Fibroblast of mammary gland (primary cell): ENCODE measurements at places on chromosomes 12 and 14.

DNA sequence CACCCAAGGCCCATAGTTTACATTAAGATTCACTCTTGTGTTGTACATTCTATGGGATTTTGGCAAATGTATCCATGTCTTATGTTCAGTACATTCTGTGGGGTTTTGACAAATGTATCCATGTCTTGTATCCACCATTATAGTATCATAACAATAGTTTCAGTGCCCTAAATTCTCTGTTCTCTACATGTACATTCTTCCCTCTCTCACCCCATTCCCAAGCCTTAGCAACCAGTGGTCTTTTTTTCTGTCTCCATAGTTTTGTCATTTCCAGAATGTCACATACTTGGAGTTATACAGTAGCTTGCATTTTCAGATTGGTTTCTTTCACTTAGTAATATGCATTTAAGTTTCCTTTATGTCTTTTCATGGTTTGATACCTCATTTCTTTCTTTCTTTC lies 6.7 kb downstream of the TOGARAM1 start:
- no peak for DNase-seq

DNA sequence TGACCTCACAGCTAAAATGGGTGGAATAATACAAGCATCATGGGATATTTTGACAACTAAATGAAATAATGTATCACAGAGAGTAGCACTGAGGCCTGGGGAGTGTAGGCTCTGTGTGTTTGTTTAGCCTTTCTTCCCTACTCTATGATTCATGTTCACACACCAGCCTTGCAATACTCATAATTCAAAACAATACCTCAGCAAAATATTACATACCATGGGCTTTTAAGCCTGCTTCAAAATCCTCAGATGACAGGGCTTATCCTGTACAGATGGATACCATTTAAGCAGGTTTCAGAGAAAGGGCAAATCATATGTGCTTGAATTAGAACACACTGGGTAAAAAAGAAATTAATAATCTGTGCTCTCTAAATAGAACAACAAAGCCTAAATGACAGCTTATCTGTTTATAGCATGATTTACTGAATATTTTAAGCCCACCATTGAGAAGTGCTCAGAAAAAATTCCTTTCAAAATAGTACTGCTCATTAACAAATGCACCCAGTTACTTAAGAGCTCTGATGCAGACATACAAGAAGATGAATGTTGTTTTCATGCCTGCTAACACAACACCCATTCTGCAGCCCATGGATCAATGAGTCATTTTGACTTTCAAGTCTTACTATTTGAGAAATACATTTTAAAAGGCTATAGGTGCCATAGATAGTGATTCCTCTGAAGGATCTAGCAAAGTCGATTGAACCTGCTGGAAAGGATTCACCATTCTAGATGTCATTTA lies 84.9 kb upstream of the ADAMTS20 start:
- no peak for DNase-seq

DNA sequence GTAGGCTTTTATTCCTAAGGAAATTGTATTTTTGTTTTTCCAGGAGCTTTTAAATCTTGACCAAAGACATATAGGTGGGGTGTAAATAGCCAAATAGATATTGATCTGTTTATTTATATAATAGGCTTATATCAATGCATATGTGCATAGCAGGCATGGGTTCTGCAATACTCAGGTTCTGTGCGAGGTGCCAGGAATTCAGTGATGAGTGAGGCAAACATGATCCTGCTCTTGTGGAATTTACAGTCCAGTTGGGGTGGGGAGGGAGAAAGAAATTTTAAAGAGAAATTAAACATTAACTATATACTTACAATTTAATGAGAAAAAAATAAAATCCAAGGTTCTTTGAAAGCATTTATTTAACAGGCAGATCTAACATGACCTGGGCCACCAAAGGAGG lies 160.3 kb upstream of the HIF1A start:
- no peak for DNase-seq

DNA sequence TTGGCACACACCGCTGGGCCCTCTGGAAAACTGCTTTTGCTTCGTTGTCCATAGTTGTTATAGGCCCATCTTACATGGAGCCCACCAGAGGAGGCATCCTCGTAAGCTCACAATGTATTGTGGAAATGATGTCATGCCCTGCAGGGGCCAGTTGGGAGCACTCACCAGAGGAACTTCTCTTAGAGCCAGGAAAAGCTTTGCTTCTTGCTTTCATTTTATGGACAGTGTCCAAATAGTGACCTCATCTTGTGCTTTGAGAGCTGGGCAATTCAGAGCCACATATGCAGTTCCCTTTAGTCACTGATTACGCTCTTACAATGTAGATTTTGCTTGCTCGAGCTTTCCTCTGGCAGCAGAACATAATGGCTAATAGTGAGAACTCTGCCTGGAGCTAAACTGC lies 275.6 kb downstream of the AACS start:
- DNase-seq = peak; percentile 58

DNA sequence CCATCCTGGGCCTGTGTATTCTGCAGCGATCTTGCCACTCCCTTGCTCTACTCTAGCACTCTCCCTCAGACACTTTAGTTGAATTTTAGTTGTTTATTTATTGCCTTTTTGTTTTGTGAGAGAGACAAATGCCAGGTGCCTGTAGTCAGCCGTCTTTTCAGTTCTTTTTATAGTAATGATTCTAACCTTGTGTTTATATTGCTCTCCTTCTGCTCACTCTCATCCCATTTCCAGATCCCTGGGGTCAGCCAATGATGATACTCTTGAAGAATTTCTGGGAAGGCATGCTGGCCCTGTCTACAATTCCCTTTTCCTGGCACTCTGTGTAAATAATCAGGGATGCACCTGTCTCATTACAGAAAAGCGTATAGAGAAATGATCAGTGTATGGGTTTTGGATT lies 334.1 kb upstream of the MIS18BP1 start:
- DNase-seq = no peak

DNA sequence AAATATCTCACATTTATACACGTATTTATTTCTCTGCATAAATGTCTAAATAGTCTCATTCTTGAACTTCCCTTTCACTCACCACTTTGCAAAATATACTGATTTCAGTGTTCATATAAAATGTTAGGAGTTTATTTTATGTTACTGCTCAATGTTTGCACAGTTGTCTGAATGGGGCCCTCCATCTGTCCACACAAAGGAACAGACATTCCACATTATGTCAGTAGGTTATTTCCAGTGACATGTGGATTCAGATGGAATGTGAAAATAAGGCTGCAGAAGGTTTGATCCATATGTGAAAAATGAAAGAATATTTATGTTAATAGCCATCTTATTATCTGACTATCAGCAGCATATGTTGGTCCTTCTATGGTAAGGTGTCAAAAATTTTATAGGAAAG lies 994.4 kb upstream of the SEL1L start:
- DNase-seq = no peak

- no peak for DNase-seq
Observed at GRCh38 chr12:7872566-7873319, at the start of gene SLC2A14. TSS of gene SLC2A14 (minus strand) at chr12:7872915. CDS start at chr12:7869880, 3,035 bp downstream.

DNA sequence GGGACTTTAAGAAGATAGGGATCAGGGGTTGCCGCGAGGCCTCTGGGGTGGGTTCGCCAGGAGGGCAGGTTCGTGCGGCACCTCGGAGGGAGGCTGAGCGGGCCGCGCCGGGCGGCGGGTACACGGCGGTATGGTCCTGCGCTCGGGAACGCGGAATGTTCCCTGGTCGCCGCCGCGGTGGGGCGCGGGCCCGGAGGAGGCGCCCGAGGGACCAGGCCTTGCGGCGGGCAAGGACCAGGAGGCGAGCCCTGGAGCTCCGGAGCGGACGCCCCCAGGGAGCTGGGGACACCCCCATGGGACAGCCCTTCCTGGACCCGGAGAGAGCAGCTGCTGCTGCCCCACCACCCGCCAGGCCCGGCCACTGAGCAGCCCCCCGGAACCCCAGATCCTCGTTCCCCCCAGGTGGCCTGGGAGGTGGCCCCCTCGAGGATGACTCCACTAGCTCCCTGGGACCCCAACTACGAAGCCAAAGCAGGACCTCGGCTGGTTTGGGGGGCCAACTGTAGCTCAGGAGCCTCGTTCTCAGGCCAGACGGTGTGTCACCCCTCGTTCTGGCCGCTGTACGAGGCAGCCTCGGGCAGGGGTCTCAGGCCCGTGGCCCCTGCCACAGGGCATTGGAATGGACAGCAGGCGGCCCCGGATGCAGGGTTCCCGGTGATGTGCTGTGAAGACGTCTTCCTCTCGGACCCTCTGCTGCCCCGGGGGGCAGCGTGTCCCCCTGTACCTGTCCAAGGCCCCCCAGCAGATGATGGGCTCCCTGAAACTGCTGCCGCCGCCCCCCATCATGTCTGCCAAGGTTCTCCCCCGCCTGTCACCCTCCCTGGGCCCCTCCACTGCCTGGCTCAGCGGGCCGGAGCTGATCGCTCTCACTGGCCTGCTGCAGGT lies 45.6 kb upstream of the SLC8A3 start:
- DNase-seq = no peak

- DNase-seq = peak; percentile 69
Observed at GRCh38 chr12:19744705-19745218, 305.5 kb downstream of the AEBP2 start.

GRCh38 chr12:128137140-128137539 lies 129.8 kb upstream of the TMEM132C start:
- no peak for DNase-seq

DNA sequence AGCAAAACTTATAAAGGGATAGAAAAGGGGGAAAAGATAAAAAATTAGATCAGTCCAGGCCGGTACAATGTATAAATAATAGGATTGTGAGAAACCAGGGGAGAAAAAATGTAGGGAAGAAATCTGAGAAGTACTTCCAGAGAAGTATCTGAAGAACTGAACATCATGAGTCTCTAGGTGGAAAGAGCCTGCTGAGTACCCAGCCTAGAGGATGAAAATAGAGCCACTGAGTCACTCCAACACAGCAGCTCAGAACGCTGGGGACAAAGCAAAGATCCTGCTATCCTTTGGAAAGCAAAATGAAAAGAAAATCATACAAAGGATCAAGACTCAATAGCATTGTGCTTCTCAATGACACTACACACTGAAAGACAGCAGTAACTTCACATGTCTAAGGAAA lies 138.0 kb downstream of the ANO6 start:
- DNase-seq = no peak
